CD4-positive, CD25-positive, alpha-beta regulatory T cell (primary cell): ENCODE measurements at places on chromosomes 2 and 18.

GRCh38 chr2:11257078-11257477 is 87.4 kb downstream of the ROCK2 start:
- no peak for DNase-seq

DNA sequence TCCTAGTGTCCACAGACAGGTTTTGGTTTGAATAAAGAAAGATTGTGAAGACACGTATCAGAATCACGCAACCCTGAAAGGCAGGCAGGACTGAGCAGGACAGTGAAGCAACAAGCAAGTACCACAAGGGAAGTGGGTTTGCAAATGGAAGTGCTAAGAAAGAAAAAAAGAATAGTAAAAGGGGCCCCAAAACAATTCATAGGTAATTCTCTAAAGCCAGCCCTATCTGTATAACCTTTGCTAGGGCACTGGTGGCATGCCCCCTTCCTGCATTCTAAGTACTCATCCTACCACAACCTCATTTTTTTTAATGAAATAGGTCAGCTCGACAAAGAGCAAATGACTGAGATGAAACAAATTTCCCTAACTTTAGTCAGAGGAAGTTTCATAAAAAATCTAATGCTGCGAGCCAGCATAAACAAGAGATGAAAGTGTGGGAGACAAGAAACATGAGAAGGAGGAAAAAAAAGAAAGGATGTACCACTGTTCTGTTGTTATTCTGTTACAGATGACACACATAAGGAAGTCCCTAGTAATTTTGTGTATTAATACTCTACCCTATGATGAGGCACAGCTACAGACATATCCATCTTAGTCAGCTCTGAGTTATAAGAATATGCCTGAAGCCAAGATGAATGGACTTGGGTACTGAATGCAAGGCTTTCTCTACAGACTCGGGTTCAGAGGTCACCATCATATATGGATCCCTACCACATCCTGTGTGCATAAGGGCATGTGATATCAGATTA is 32.2 kb downstream of the IKZF2 start:
- peak; percentile 88 for DNase-seq

DNA sequence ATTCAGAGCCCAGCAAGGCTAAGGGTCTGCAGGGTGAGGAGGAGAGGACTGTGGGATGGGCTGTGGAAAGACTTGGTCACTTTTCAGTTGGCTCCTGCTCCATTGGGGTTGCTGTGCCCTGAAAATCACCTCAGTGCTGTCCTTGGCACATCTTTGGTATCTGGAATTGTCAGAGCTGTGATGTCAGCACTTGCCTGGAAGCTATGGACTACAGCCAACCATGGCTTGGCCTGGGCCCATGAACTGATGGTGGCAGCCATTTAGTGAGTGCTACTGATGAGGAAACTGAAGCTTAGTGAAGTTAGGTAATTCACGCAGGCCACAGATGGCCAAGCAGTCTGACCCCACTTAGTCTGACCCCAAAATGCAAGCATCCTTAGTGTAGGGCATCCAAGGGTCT is 121.8 kb upstream of the SERPINE2 start:
- DNase-seq, result no peak

DNA sequence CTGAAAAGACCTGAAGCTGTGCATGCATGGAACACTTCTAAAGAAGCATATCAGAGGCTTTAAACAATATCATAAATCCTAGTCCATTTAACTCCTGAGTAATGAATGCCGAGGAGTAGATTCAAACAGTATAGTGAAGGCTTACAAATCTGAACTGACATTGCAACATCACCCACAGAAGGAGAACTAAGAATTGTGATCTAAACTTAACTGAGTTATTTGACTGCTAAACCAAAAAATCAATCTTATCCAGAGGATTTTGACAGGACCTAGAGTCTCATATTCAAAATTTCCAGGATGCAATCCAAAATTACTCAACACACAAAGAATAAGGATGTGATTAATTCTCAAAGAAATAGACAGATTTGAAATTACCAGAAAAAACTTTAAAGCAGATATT is 181.0 kb downstream of the SLC39A10 start:
- DNase-seq, result no peak

- no peak for DNase-seq
Observed at GRCh38 chr2:100603948-100604633, 41.3 kb downstream of the PDCL3 start.

DNA sequence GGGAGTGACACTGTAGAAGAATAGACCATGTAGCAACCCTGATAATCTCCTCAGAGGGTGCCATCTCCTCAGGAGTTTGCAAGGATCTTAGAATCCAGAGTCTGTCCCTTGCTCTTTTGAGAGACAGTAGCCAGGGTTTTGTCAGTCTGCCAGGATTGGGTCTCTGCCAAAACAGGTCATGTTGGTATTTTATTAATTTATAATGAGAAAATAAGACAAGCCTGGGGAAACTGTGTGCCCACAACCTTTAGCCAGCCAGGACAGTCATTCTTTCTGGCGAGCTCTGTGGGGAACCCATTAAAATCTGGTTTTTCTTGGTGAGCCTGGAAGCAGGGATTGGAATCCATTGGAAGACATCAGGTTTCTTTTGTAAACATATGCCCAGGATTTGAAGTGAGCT is 78.6 kb downstream of the PTPRM start:
- DNase-seq, result no peak

GRCh38 chr2:96553176-96553956 is 16.8 kb downstream of the ARID5A start:
- DNase-seq, result no peak

DNA sequence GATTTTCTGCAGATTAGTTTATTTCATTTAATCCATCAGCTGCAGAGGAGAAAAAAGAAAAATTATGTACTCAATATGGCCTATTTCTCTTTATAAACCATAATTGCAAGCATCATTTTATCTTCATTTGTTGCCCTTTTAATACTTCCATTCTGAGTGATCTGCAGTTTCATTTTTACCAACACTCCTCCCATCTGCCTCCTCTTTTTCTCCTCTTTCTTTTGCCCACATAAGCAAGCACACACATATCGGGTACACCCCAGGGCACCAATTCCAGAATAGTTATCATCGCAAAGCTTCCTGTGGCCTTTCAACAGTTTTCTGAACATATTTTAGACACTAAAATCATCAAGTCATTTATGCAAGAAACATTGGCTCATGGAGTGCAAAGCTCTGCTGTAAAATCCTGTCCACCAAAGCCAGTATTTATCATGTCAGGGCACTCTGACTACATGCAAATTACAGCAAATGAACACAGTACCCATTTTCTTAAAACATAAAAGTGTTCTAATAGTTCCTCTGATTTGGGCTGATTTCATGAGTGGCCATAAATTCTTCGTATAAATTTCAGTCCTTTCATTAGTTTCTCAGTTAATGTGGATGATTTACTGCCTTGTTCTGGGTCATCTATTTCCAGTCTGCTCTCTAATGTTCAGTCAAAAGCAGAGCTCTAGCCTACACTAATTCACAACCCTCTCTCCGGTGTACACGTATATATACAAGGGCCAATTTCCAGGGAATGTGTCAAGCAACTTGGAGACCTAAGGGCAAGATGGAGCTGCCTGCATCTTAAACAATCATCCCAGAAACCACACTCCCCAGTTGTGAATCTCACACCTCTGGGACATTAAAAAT is 281.3 kb downstream of the STK39 start:
- peak; percentile 7 for DNase-seq

- DNase-seq, result no peak
Observed at GRCh38 chr2:83238111-83238510, 1221.0 kb downstream of the SUCLG1 start.

- peak; percentile 88 for DNase-seq
Observed at GRCh38 chr18:3604498-3605408, 154.8 kb downstream of the TGIF1 start.

DNA sequence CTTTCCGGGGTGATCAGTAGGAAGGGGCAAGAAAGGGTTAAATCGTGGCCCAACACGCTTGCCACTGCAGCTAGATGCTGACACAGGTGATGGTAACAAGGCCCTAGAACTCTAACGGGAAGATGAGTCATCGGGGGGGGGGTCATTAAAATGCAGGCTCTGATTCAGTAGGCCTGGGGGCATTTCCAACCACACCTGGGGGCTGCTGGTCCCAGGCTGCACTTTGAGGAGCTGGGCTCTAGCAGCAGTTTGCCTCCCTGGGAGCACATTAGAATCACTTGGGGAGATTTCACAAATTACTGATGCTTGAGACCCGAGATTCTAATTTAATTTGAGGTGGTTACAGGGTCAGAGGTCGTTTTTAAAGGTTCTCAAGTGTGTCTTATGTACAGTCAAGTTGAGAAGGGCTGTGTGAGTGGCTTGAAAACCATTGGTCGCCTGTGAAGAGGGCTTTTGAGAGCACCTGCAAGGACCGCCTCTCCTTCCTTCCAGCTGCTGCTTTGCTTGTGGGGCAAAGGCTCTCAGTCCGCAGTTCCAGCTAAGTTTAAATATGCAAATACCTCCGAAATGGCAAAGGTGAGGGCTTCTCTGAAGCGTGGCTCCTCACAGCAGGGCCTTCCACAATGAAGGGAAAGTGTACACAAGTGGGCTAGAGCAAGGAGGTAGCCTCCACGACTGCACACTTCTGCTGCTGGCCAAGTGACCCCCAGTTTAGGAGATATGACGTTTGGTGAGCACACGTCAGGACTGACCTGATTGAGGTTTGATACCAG is 128.0 kb upstream of the MSH6 start:
- DNase-seq, result no peak

- DNase-seq, result no peak
Observed at GRCh38 chr2:48589170-48589767, 28.4 kb upstream of the GTF2A1L start.

- no peak for DNase-seq
Observed at GRCh38 chr2:54591551-54591950, 131.9 kb upstream of the EML6 start.

GRCh38 chr2:232456296-232457120 is 555 bp downstream of the ALPI start:
- DNase-seq, result no peak

GRCh38 chr2:1708476-1709334 is 35.6 kb downstream of the PXDN start:
- no peak for DNase-seq

DNA sequence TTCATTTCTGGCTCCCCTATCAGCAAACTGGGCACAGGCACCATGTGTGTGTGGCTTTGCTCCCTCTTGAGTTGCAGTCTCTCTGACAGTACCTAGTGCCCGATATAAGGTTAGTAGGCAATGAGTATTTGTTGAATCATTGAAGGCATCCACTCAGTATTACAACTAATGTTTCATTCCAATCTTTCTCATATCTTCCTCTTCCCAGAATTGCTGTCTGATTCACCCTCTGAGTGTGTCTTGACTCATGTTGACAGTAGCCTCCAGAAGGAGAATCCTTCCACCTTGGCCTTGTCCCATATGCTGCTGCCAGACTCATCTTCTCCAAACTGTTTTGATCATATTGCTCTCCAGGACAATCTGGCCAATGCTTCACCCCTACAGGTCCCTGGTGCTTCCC is 202.5 kb downstream of the LRRTM1 start:
- DNase-seq, result no peak

- no peak for DNase-seq
Observed at GRCh38 chr2:175004730-175004979, 526 bp downstream of the CHN1 start.

GRCh38 chr2:219119422-219120043 is 41.1 kb downstream of the NHEJ1 start:
- DNase-seq, result peak; percentile 53
